NAMALWA (cell line): ENCODE measurements at places on chromosomes 7 and 10.

DNA sequence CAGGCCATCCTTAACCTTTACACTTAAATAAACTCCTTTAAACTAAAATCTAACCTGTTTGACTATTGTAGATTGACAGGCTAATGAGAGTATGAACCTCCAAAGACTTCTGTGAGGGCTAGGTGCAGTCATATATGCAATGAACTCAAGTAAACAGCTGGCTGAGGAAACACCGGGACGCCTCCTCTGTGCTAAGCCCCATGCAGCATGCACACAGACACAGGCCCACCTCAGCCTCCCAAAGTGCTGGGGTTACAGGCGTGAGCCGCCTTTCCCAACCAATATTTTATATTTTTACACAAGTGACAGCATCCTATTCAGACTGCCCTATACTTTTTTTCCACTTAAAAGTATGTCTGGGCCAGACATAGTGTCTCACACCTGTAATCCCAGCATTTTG is 1.5 kb upstream of the FXYD4 start:
- no peak for DNase-seq

- no peak for DNase-seq
Observed at GRCh38 chr10:11435581-11435981, 175.9 kb downstream of the USP6NL start.

DNA sequence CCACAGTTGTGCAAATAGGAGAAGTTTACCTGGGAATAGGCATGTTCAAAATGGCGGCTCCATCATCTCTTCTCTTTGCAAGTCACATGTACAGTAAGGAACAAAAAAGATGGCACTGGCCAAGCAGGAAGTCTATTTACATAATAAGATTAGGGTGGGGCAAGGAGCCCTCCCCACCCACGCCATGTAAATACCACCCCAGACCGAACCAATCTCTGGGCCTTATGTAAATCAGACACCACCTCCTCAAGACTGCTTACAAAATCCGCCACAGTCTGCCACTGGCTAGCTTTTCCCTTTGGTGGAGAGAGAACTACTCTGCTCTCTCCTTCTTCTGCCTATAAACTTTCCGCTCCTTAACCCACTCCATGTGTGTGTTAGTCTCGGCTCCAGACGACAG is 1496.3 kb downstream of the REEP3 start:
- DNase-seq = no peak

DNA sequence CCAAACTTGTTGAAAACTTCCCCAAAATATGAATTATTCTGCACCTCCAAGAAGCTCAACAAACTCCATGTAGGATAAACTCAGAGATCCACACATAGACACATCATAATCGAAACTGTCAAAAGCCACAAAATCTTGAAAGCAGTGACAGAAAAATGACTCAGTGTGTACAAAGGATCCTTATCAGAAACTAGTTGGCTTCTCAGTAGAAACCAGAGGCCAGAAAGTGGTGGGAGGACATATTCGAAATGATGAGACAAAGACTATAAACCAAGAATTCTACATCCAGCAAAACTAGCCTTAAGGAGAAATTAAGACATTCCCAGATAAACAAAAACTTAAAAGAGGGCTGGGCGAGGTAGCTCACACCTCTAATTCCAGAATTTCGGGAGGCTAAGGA is 38.5 kb downstream of the MCMBP start:
- no peak for DNase-seq

DNA sequence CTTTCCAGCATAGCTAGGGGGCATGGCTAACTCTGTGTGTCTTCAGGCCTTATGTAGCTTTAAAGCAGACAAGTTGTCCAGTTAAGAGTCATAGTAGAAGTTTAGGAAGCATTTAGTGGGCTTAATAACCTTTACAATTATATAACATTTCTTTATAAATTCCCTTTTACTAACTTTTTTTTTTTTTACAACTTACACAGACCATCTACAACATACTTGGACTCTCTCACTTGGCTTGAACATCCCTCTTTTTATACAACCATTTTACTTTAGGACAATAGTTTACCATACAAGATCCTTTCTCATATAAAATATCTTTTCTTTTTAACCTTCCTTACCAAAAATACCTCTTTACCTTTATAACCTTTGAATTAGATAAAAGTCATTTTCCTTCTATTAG is 26.3 kb downstream of the SP4 start:
- DNase-seq = no peak

DNA sequence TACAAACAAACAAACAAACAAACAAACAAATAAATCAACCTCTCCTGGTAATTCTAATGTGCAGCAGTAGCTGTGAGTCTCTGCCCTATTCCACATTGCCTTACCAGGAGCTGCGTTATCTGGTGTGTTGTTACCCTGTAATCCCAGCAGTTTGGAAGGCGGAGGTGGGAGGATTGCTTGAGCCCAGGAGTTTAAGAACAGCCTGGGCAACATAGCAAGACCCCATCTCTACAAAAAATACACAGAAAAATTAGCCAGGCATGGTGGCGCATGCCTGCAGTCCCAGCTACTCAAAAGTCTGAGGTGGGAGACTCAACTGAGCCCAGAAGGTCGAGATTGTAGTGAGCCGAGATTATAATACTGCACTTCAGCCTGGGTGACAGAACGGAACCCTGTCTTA is 192.7 kb downstream of the EXOC4 start:
- no peak for DNase-seq

DNA sequence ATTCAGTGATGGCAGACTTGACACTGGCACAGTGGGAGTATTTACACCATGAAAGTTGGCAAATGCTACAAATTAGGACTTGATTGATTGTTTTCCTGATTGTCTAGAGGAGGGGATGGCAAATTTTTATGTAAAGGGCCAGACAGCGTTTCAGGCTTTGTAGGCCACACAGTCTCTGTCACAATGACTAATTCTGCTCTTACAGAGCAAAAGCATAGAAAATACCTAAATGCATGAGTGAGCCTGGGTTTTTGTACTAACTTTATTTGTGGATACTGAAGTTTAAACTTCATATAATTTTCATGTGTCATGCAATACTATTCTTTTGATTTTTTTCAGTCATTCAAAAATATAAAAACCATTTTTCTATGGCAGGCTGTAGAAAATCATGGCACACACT is 9.0 kb upstream of the ARMS2 start:
- DNase-seq = no peak

- DNase-seq = no peak
Observed at GRCh38 chr7:134030460-134030865, 96.7 kb upstream of the LRGUK start.

GRCh38 chr7:96238474-96238873 is 83.4 kb downstream of the SLC25A13 start:
- DNase-seq = no peak

DNA sequence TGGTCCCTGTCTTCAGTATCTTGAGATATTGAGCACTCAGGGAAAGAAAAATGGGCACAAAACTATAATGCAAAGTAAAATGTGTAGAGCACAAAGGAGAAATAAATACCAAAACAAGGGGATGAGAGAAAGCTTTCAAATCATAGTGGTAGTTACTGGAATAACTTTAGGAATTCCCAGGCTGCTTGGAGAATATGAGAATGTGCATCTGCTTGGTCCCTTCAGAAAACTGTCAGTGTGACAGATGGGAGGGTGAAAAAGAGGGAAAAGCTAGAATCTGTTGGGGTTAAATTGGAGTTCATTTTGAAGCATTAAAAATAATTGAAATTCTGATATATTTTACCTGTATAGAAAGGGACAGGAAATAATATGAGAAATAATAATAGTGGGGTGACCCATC is 15.3 kb downstream of the ST7 start:
- DNase-seq = no peak

DNA sequence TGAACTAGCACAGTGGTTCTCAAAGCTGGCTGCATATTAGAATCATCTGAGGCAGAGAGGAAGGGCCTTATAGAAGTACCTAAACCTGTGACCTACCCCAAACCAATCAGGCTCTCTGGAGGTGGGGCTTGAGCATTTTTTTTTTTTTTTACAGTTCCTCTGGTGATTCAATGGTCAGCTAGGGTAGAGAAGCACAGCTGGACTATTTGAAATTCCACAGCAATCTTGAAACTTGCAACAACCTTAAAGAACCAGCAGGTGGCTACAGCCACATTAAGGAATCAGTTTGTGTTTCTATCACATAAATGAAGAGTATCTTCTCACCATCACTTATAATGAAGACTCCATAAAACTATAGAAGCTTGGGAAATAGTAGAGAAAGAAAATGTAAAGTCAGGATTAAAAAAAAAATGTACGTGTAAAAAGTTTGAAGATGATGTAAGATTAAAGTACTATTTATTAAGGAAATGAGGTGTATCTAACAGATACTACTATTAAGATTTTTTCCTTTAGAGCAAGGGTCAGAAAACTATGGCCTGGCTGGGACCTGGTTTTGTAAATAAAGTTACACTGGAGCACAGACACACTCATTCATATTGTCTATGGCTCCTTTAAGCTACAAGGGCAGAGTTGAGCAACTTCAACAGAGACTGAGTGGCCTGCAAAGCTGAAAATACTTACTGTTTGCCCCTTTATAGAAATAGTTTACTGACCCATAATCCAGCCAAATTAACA is 3.8 kb downstream of the RTKN2 start:
- DNase-seq = peak; percentile 77

GRCh38 chr10:129719889-129720590 is 244.0 kb downstream of the EBF3 start:
- no peak for DNase-seq

GRCh38 chr10:78330884-78331283 is 297.2 kb downstream of the RPS24 start:
- DNase-seq = no peak

DNA sequence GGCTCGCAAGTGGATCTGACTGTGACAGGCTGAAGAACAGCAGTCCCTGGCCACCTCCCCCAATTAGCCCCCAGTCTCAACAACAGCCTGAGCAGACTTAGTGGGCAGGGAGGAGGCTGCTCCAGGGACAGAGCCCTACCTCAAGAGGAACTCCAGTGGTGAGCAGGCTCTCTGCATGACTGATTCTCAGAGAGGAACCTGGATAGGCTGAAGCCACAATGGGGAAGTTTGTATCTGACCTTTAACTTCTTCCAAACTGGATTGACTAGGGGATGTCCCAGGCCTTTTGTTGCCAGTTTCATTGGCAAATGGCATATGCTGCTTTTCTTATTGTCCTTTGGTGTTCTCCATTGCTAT is 93.0 kb downstream of the ARHGAP22 start:
- no peak for DNase-seq

DNA sequence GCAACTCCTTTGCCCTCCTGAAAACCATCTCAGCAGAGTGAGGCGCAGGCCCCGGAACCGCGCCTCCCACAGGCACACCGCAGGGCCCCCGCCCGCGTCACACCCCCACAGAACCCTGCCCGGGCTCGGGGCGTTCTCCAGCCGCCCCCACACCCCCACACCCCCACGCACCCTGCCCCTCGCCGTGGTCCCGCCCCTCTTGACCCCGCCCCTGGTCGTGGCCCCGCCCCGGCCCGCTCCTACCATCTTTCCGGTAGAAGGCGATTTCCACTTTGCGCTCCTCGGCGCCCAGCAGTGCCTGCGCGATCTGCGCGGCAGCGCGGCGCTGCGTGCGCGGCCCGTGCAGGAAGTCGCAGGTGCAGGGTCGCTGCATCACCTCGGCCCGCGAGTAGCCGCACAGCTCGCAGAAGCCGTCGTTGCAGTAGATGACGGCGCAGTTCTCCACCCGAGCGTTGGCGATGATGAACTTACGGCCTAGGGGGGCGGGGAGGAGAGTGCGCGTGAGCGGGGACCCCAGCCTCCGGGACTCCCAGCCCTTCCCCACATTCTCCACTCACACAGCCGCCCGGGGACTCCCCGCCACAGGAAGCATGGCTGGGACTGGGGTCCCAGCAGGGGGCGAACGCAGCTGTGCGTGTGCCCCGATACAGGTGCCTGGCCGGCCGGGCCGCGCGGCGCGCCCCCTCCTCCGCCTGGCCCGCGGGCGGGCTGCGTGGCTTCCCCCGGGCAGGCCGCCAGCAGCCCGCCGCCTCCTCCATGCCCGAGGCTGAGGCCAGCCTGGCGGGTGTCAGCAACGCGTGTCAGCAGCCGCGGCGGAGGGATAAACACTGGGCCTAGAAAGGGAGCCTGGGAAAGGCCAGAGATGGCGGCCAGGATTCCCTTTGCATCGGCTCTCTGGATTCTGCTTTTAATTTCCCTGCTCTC is 3.4 kb downstream of the KCNH2 start:
- peak; percentile 94 for DNase-seq

GRCh38 chr10:90675621-90676020 is 182.2 kb downstream of the HTR7 start:
- DNase-seq = no peak

GRCh38 chr7:141369422-141369821 is 181.8 kb upstream of the AGK start:
- DNase-seq = no peak

GRCh38 chr7:14144538-14144937 is 155.1 kb upstream of the ETV1 start:
- DNase-seq = no peak

DNA sequence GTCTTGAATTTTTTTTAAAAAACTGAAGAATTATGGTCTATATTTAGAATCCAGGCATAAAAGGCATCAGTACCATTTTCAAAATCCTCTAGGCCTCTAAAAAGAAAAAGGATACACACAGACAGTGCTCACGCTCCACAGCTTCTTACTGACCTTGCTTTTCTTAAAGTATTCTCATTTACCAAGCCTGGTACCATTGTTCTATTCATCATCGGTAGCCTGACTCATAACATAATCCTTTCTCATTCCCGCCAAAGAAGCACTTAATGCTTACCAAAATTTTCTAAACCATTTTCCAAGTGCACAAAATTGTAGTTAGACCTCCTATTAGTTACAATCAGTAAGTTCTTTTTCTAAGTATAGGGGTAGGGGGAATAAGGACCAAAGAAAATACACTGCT is 54.6 kb downstream of the ATE1 start:
- no peak for DNase-seq

- DNase-seq = no peak
Observed at GRCh38 chr7:123282181-123282580, 82.4 kb upstream of the SLC13A1 start.

- DNase-seq = no peak
Observed at GRCh38 chr10:97224483-97225435, 39.0 kb upstream of the SLIT1 start.

DNA sequence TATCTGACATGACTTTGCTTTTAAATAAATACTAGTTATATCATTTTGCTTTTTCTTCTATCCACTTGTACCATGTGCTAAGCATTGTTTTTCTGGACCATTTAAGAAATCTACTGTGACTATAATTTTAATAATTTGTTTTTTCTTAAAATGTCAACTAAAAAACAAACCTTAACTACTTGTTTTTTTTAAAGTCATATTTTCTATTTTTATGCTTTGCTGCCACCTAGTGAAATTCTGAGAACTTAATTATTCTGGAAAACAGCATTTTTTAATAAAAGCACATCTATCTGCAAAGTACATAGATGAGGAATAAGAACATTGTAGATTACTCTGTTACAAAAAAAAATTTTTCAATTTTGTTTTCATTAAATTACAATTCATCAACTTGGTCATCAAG is 47.4 kb downstream of the ORC5 start:
- DNase-seq = peak; percentile 57

DNA sequence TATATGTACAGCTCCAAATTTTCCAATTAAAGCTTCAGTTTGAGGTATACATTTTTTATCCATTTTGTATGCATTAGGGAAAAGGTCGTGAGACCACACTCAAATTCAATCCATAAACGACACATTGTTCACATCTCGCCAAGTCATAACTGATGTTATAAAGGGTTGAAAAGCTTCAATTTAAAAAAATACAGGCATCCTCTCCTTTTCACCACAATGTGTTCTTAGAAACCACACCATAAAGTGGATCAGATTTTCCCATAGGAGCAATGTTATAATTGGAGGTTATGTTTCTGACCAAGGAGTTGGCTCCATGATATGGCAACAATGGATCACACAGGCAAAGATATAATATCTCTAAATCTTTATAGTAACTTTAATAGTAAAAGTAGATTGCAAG is 663.6 kb downstream of the PARD3 start:
- no peak for DNase-seq
